ENCODE measurements at places on chromosomes 7 and 10. TPM values are rescaled to one million over a fixed set of nuclear protein-coding genes. Genes with fewer than 3 reads are reported as not detected.

DNA sequence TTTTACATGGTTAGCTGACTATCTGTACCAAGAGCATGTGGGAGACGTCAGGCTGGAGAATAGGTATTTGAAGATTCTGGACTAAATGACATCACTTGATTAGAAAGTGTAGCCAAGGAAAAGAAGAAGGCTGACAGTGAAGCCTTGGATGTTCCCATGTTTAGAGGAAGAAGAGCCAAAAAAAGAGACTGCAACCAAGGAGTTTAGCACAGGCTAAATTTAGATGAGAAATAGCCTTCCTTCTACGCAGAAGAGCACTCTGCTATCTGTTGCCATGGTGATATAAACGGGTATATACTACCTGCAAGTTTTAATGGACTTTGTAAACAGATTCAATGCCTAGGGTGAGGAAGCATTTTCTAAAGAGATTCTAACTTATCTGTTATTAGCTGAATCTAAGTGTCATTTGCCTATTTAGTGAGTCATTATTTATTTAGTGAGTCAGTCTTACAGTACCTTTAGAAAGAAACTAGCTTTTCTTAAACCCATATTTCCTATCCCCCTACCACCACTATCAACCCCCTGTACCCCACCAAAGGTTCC lies 69.8 kb downstream of the CDK6 start:
- DNase-seq: no peak

GRCh38 chr7:110677405-110677804 lies 413.5 kb upstream of the LRRN3 start:
- DNase-seq: no peak

DNA sequence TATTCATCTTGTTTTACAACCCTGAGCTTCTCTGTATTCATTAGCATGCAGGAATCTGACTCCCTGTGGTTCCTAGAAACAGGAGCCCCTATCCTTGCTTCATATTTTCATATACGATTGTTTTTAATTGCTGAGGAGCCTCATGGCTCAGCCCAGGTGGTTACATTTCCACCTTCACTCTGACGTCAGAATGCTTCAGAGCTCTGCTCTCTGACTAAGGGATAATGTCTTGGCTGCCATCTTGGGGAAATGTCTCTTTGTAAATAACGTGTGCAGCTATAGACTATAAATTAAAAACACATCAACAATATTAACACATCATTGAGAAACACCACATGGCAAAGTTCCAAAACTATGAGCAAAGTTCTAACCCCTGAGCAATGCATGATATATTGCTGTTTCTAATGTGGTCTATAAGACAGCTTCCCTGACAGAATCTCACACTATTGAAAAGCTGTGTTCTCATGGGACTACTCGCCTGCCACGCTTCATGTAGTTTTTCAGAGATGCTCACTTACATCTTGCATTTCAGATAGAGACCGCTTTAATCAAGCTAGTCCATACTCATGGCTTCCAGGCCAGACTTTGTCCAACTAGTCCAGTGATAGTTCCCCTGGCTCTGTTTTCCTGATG lies 227.0 kb downstream of the SORCS3 start:
- DNase-seq: no peak

- DNase-seq: no peak
These were observed 164.8 kb downstream of the MAGI2 start for GRCh38 chr7:79288655-79289054.

DNA sequence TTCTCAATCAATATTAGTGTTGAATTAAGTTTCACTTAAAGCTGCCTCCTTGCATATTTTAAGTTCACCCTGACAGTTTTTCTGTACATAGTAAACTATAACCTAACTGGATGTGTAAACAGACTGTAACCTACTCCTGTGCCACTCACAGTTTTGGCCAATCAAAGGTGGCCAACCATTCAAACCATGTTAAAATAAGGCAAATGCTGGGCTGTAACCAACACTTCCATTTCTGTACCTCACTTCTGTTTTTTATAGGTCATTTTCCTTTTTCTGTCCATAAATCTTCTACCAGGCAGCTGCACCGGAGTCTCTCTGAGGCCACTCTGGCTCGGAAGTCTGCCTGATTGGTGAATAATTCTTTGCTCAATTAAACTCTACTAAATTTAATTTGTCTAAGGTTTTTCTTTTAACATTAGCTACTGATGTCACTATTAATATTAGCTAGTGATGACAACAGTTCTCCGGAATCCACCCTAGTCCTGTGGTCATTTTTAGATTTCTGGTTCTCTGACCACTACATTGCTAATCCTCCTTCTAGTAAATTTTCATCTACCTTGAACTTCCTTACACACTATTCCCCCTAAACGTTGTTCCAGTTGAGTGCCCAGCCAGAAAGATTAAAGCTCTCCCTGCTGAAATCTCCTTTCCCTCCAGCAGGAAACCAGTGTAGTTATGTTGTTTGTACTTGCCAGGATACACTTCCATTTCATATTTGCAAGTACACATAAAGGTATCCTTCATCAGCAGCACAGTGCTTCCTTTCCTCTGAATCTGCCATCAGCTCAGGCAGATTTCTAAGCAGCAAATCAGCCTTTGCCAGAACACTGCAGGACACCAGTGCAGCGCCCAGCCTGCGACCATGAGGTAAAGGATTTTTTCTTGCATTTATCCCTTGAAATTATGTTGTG lies 18.6 kb upstream of the IFIT2 start:
- DNase-seq: no peak

DNA sequence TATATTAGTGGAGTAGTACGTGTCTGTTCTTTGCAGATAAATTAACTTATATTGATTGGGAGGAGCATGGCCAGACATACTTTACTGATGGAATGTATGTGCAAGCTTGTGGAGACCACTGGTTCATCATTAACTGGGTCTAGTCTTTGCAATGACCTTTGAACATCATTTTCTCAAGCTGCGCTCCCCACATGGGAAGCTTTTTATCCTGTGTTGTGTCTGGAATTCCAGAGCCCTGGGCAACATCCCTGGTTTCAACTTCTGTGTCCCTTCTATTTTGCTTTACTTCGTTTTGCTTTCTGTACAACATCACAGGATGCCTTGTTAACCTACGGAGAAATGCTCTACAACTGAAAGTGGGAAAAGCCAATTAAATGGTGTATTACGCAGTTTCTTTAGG lies 38.3 kb downstream of the MACROH2A2 start:
- DNase-seq: no peak

- no peak for DNase-seq
These were observed 302.2 kb downstream of the PTPRN2 start for GRCh38 chr7:158285383-158285770.

GRCh38 chr10:95908450-95908849 lies 675 bp downstream of the CC2D2B start:
- DNase-seq: no peak

- peak; percentile 79 for DNase-seq
These were observed 99.5 kb downstream of the CAMK1D start for GRCh38 chr10:12448729-12449391.

DNA sequence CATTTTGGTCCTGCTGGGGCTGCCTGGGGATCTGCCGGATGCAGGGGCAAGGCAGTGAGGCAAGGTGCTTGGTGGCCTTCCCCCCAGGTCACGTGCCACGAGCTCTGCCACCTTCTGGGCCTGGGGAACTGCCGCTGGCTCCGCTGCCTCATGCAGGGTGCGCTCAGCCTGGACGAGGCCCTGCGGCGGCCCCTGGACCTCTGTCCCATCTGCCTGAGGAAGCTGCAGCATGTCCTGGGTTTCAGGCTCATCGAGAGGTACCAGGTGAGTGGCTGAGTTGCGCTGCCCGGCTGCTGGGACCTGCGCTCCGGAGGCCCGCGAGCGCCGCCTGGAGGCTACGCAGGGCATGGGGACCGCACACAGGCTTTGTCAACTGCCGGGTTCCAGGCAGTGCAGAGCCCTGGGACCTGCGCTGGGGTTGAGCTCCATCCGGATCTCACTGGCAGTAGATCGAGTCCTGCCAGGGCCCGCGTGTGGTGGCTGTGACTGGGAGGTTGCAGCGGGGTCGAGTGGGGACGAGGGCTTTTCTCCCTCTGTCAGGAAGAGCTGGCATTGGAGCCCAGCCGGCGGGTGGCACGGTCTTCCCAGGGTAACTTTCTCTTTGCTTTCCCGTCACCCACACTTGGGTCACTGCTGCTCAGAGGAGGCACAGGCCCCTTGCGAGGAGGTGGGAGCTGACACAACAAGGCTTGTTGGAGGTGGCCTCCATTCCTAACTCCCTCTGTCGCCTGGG lies 21.7 kb downstream of the AMZ1 start:
- DNase-seq: no peak

The RUFY2 gene
- 16.4 TPM for total RNA-seq

The AGR2 gene
- total RNA-seq: not detected

The TAS2R5 gene
- not detected for total RNA-seq
